NCI-H146 (cell line): ENCODE measurements at places on chromosomes 7 and 10.
A peak's percentile ranks its signal among the peaks of the same experiment; 100 is the strongest.

DNA sequence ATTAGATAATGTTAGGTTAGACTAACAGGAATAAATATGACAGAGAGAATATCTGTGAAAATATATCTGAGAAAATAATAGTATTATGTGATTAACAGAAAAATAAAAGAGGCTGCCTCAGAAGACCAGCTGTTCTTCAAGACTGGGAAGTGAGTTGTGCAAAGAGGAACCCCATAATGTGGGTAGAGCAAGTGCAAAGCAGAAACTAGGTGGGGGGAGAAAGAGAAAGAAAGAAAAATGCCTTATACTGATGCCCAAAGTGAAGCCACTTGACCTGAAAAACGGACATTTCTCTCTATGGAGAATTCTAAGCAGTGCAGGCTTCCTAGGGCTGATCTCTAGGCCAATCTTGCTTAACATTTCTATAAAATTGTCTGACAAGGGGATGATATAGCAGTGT is 3.8 kb downstream of the NEBL start:
- no peak for DNase-seq

DNA sequence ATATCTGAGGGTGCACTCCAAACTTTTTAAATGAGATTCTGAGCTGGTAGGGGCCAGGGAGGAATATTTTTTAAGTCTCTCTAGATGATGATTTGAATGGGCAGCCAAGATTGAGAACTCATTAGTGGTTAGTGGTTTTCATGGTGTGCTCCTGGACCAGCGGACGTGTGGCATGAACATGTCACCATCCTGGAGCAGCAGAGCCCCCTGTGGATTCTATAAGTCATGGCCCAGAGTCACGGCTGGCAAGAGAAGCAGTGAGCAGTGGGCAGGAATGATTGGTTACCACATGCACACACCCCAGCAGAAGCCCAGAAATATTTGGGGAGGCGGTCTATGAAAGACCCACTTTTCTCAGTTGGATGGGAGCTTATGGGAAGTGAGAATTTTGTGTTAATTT is 21.2 kb upstream of the UCN3 start:
- DNase-seq = peak; percentile 39

DNA sequence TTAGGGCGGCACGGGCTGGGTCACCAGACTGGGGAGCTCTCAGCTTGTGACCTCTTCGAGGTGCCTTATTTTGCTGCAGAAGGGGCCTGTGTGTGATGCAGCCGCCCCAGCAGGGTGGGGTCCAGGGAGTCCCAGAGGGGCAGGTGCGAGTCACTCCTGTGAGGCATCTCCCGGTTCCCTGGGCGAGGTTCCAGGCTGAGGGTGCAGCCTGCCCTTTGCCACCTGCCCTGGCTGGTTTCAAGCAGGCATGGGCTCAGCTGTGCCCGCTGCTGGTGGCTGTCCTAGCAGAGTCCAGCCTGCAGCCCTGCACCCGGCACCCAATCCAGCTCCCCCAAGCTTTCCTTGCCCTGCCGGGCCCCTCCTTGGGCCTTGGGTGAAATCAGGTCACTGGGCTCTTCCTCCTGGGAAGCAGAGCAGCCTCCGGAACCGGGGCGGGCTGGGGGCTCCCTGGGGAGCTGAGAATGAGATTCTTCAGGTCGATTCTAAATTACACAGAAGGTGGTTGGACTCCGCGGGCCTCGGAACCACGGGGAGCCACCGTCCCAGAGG is 64.8 kb downstream of the PWWP2B start:
- no peak for DNase-seq

DNA sequence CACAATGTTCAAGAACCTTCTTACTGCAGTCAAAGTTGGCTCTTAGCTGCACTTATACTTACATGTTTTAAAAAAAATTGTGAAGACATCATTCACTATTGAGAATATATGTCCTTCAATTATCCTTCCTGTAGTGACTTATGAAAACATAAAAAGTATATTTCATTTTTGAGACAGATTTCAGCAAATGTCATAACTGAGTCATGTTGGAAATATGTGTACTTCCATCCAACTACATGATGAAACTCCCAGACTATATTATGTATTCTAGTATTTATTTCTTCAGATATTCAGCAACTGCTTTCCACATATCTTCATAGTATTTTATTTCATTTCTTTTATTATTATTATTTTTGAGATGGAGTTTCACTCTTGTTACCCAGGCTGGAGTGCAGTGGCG is 160.2 kb downstream of the ARHGAP12 start:
- DNase-seq = no peak

DNA sequence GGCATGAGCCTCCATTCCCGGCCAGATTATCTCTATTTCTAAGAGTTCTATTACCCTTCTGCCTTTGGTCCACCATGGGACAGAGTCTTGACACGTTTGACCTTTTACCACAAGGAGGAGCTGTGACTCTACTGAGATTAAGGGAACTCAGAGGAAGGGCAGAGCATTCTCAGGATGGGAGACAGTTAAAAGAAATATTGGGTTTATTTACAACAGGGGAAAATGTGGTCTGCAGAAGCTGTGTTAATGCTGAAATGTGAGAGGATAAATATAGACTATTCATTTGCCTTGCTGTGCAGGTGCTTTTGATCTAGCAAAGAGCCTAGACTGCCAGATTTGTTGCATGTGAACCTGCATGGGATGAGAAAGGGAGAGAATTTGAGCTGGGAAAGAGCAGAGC is 45.8 kb upstream of the PRSS58 start:
- no peak for DNase-seq

- no peak for DNase-seq
Observed at GRCh38 chr10:68103261-68103878, 5.9 kb upstream of the MYPN start.

GRCh38 chr10:58152673-58153263 is 114.9 kb downstream of the IPMK start:
- peak; percentile 55 for DNase-seq

- DNase-seq = peak; percentile 59
Observed at GRCh38 chr10:61974601-61975390, 73.3 kb downstream of the ARID5B start.

GRCh38 chr10:23505797-23506465 is 67.1 kb downstream of the OTUD1 start:
- DNase-seq = no peak

DNA sequence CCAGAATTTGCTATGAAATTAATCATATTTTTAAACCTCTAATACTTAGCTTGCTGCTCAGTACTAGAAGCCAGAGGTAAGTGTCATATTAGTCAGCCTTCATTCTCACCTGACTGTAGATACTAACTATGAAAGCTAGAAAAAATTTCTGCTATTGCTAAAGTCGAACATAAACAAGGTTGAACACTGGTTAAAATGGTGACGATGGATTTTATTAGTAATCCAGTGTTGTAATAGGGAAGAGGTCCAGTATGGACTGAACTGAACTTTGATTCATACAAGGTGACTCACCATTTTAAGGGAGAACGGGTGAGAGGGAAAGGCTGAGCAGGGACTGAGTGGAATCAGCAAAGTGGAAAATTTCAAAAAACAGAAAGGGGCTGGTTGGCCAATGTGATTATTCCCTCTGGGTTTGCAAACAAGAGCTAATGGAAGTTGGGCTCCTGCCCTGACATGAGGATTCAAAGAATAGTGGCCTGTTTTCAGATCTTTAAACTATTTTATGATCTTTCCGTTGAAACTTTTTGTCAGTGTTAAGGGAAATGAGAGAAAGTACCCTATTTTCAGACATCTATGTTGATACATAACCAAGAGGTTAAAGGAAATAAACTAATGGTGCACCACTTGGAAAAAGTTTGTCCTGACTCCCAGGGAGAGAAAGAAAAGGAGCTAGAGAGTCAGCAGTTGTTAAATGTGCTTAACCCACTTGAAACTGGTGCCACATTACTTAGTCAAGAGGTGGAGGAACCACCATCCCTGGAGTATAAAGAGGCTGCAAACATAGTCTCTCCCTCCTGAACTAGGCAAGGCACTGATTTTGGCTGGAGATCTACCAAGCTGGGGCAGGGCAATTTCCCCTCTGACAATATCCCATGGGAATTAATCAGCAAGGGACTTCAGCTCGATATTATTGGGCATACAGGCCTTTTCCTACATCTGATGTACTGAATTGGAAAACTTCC is 15.3 kb upstream of the AKR1C1 start:
- DNase-seq = no peak

- DNase-seq = no peak
Observed at GRCh38 chr7:214410-215212, 22.2 kb downstream of the FAM20C start.

DNA sequence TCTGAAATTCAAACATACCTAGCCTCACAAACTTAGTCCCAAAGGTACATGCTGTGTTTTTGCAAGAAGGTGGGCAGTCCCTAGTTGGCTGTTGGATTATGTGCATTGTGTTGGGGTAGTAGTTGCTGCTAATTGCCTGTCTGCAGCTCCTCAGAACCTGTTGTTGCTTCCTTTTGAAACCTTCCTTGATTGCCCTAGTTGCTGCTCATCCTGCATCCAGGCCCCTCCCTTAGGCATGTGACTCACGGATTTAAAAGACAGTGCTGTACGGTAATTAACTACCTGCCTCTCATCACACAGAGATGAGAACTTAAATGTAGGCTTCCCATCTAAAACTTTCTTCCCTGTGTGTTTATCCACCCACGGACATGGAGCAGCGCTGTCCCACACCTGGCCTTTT is 67.7 kb downstream of the BMPR1A start:
- peak; percentile 2 for DNase-seq

GRCh38 chr10:109022417-109023049 is 900.8 kb downstream of the XPNPEP1 start:
- no peak for DNase-seq

DNA sequence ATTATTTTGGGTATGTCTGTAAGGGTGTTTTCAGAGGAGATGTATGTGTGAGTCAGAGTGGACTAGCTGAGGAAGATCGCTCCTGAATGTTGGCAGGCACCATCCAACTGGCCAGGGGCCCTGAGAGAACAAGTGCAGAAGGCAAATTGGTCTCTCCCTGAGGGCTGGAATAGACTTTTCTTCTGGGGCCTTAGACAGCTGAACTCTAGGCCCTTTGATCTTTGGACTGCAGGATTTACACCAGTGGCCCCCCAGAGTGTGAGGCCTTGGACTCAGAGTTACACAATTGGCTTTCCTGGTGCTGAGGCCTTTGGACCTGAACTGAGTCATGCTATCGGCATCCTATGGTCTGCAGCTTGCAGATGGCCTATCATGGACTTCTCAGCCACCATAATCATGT is 217.2 kb downstream of the REEP3 start:
- no peak for DNase-seq

DNA sequence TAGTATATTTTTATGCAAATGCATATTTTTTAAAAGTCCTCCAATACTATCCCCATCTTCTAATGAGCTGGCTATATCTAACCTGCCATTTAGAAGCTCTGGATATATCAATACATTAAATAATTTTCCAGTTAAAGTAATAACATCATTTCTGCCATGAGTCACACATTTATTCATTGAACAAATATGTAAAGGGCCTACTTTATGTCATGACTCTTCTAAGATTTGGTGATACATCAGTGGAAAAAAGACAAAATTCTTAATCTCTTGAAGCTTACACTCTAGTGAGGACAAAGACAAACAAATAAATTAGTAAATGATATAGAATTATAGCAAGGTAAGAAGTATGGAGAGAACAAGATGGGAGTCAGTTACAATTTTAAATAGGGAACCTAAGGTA is 716.8 kb upstream of the LRRTM3 start:
- no peak for DNase-seq

DNA sequence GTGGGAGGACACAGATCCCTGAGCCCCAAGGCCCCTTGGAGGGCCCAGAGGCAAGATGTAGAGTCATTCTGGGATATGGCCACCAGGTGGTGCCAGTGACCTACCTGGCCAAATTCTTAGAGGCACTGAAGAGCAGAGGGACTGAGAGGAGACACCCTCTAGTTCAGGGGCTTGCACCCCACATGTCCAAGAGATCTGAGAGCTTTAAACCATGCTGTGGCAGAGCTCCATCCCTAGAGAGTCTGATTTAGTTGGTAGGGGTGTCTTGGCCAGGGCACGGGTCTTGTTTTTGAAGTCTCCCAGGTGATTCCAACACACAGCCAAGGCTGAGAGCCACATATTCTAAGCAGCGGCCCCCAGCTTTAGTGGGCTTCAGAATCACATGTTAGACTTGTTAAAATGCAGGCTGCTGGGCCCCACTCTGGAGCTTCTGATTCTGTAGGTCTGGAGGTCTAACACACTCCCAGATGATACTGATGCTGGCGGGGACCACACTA is 52.5 kb downstream of the PRF1 start:
- DNase-seq = peak; percentile 51

DNA sequence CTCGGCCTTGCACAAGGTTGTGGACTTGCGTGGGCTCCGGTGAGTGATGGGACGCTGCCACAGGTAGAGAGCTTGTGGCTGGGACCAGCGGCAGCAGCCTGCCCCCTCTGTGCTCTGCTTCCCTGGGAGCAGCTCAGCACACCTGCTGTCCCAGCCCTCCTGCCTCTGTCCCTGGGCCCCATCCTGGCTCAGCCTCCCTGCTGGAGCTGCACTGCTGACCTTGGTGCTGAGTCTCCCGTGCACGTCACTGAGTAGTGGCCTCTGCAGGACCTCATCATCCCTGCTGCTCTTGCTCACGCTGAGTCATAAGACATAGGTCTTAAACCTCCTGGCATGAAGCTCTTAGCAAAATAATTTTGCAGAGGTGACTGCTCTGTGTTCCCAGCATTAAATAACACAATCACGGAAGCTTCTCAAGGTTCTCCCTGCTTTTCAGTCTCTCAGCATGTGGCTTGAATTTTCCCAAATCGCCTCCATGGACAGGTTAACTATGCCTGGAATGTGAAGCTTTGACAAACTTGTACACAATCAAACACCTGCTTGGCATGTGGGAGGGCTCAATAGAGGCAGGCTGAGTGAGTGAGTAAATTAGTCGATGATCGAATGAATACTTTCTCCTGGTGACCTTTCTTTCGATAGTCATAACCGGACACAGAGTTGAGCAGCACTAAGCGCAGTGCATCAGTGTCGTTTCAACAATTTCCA is 63.8 kb upstream of the NPS start:
- peak; percentile 9 for DNase-seq

DNA sequence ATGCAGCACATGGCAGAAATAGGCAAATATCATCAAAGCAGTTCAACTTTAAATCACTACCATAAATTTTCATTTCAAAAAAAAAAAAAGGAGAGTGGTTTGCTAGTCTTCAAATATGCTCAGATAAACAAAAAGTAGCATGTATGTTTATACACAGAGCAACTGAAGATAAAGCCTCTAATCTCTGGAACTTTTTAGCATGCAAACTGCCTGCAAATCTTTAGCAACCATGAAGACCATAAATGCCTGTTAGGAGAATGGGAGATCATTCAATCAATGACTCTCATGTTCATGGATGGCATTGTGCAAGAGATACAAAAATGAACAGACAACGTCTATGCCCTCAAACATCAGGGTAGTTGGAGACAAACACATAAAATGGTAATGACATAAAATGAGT is 57.3 kb downstream of the ORC5 start:
- DNase-seq = no peak

DNA sequence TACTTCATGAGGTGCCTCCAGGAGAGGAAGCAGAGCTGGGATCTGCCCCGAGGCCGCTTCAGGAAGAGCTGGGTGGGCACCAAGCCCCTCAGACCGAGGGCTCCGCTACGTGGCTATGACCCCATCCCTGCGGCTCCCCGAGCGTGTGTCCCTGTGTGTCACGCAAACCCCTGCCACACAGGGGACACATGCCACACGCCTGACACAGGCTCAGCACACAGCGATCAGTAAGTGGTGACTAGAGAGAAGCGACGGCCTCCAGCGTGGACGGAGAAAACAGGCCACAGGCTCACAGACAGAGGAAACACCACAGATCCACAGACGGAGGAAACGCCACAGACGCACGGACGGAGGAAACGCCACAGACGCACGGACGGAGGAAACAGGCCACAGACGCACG is 18.5 kb downstream of the DIP2C start:
- no peak for DNase-seq

- DNase-seq = peak; percentile 55
Observed at GRCh38 chr10:121708728-121709674, 110.8 kb upstream of the FGFR2 start.
